ENCODE measurements at places on chromosomes 4 and X.

DNA sequence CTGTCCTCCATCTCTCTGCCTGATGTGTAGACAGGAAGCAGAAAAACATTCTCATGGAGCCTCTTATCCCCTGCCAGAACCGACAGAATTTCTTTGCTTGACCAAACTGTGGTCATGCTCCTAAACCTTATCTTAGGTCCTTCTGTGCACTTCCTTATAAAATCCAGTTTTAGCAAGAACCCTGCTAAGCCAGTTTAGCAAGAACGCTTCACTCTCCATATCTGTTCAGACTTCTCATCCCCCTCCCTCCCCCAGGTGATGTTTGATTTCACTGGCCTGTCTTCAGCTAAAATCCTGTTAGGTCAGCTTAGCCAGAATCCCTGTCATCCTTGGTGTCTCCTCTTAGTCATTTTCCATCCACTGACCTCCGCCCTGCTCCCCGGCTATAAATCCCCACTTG is 1130.9 kb upstream of the PRKX start:
- no peak for DNase-seq

DNA sequence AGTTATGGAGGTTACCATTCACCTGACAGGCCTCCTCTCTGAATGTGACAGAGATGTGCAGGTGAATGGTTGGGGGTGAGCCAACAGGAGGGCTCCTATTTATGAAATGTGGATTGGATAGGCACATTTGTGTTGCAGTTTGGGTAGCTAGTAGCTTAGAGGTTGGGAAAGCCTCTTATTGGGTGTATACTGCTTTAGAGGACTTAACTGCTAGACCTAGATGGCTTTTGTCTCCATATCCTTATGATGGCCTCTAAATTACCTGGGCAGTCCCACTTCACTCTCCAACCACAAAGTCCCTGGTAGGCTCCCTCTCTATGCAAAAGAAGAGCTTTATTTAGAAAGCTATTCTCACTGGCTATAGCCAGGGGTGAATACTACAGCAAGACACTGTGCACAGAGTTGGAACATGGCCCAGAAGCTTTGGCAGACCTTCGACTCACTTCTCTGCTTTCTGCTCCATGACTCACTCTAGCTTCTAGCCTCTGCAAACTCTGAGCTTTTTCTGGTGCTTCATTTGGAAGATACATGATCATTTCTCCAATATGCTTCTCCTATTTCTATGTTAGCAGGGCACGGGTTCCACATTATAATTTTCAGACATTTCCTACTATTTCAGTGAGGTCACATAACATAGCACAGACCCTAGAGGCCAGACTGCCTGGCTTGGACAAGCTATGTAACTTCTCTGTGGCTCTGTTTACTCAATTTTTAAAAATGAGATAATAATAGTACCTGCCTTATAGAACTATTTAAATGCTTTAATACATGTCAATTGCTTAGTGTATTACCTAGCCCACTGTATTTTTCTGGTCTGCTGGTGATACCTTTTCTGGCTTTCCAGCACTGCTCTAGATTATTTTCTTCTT is 6.0 kb upstream of the VGLL1 start:
- DNase-seq = peak; percentile 56

- DNase-seq = peak; percentile 59
Measured at GRCh38 chr4:55312489-55313101, 33.4 kb upstream of the SRD5A3 start.

- no peak for DNase-seq
Measured at GRCh38 chr4:136865526-136865925, 666.8 kb downstream of the PCDH18 start.

DNA sequence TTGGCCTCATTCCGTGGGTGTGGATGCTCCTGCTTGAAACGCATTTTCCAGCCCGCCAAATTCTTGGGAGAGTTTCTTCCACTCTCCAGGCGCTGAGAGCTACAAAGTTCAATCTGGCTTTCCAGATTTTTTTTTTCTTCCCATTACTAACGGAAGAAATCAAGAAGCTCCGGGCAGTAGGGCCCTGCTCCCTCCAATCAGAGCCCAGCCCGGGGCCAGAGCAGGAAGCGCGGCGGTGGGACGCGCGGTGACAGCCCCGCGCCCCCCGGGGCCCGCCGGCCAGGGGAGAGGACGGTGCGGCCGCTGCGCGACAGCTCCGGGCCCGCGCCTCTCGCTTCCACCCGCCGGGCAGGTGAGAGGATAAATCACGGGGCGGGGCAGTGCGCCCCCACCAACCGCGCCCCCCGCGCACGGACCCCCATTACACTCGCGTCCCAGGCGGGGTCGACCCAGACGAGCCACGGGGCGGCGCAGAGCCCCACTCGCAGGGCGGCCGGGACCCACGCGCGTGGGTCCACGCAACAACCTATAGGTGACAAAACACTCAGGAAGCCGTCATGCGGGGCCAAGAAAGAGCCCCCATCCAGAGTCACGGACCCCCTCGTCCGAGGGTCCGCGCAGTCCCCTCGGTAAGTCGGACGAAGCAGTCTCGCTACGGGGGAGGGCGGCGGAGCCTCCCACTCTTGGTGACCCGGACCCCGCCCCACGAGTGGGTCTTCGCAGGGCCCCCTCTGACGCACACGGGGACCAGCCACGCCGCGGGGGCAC is 868 bp downstream of the AFAP1 start:
- DNase-seq = peak; percentile 69

Measured in ELR (cell line).